Activated CD4-positive, alpha-beta T cell treated with anti-CD3 and anti-CD28 coated beads for 48 hours (primary cell): ENCODE measurements at places on chromosomes 4 and X.

- no peak for DNase-seq
Observed at GRCh38 chrX:51155157-51155556, 177.5 kb upstream of the NUDT10 start.

GRCh38 chr4:40710484-40711254, 39.1 kb upstream of the NSUN7 start:
- no peak for DNase-seq

DNA sequence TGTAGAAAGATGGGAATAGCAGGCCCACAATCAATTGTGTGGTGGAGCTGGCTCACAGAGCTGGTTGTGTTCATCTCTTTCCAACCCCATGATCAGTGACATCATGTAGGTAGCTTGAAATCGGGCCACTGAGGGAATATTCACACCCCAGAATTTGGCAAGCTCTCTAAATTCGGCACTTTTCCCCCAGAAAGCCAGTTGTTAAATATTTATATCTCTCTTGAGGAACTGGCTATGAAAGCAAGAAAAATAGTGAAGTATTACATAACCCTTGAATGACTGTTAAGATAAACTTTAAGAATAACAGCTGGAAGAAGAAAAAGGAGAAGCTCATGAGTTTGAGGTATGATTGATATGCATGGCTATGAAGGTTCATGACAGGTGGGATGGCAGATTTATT, 38.9 kb downstream of the GPRIN3 start:
- no peak for DNase-seq

DNA sequence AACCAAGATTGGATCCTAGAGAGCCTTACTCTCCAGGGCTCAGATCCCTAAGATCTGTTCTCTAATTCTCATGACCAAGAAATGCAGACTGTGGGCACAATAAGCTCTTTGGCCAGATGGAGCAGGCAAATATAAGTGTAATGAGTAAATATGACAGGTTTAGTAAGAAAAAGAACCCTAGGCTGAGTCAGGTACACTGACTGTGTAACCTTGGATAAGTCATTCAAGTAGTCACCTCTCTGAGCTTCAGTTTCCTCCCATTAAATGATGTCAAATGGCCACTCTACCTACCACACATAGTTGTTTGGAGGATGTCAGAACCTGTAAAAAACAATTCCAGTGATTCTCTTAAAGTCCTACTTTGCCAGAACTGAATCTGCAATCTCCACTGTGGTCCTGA, 8.3 kb upstream of the EDA start:
- DNase-seq: no peak

DNA sequence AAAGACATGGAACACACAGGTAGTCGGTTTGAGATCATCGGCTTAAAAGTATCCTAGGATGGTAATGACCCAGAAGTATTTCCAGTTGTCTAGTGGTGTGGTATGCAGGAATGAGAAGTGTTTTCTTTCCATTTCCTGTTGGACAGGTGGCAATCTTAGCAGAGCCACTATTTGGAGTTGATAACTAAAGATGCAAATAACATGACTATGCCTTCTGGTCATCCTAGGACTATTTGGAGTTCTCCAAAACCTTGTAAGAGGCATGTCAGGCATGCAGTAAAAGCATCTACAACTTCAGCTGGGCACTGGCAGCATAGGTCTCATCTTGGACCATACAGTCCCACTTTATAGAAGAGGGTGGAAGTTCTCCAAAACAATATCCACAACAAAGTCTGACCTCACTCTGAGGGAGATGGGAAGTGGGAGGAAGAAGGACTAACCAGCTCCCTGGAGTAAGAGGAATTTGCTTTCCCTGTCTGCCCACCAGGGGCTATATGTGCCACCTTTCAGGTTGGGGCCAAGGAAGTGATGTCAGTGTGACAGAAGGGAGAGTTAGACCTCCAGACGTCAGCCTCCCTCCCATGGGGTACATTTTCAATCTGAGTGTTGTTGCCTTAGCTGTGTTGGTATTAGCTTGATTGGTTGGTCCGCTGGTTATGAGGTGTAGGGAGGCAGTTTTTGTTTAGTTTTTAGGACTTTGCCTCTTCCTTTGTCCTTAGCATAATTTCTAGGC, 101.2 kb upstream of the MYOZ2 start:
- DNase-seq: no peak

GRCh38 chr4:14132301-14132700, 504.8 kb upstream of the BOD1L1 start:
- DNase-seq: no peak

DNA sequence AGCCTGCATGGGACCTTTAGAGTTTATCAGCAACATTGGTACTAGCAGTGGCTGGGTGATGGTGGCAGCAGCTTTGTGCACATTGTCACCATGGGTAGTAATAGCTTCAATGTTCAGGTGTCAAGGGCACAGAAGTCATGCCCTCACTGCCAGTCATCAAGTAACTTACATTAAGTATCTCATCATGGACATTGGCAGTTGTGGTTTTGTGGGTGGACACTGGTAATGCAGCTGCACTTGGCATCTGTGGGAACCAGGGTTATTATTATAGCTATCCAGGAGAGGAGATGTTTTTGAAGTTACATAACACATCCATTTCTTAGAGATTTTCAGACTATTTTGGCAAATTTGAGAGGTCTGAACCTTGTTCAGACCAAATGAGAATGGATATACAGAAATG, 243.2 kb upstream of the NOCT start:
- no peak for DNase-seq

DNA sequence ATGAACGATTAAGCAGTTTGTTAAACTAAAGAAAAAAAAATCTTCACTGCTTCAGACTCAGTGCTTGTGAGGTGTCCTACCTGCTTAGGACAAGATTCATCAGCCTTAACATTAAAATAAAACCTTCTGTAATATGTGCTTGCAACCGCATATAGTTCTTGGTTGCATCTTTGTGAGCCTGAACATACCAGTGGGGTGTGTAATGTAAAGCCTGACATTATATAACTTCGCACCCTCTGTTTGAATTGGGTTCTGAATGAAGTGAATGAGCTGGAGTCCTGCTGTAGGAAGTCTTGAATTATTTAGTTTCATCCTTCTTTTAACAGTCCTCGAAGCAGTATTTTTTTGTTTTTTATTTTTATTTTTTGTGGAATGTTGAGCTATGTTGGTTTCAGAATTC, 3.1 kb downstream of the KDM6A start:
- DNase-seq: no peak

DNA sequence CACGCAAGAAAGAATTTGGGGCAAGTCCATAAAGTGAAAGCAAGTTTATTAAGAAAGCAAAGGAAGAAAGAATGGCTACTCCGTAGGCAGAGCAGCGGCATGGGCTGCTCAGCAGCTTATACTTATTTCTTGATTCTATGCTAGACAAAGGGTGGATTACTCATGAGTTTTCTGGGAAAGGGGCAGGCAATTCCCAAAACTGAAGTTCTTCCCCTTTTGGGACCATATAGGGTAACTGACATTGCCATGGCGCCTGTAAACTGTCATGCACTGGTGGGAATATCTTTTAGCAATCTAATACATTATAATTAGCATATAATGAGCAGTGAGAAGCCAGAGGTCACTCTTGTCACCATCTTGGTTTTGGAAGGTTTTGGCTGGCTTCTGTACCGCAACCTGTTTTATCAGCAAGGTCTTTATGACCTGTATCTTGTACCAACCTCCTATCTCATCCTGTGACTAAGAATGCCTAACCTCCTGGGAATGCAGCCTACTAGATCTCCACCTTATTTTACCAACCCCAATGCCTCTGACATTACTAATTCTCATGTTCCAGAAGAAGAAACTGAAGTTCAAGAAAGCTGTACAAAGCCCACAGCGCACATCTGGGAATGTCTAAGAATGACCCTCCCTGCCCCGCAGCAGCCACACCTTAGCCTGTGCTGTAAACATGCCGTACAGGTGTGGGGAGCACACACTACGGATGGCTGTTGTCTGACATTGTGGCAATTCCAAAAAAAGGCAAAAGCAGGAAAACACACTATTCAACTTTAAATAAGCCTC, 18.6 kb downstream of the RXFP1 start:
- DNase-seq: no peak

GRCh38 chrX:101977106-101977505, 45.3 kb upstream of the ZMAT1 start:
- DNase-seq: no peak

- no peak for DNase-seq
Observed at GRCh38 chr4:157582141-157582540, 361.6 kb downstream of the GRIA2 start.

DNA sequence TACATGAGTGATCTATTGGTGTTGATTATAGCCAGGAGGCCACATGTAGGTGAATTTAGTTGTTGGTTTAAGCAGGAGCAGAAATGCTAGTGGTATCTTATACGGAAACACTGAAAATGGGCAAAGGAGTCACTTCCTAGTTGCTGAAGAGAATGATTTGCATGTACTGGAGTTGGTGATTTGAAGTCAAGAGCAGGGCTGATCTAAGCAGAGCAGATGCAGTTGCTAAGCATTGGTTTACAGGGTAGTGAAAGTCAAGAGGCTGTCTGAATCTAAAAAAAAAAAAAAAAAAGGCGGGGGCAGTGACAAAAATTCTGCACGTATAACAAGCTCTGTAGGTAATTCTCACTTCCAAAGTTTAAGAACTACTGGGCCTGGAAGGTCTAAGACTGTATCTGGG, 90.4 kb upstream of the HPRT1 start:
- DNase-seq: no peak
